Activated CD4-positive, alpha-beta T cell treated with anti-CD3 and anti-CD28 coated beads for 24 hours (primary cell): ENCODE measurements at places on chromosomes 6 and 20.

GRCh38 chr6:150417899-150418826 is 49.4 kb downstream of the IYD start:
- DNase-seq, result no peak

- no peak for DNase-seq
Observed at GRCh38 chr20:2619961-2620595, 32.4 kb upstream of the NOP56 start.

DNA sequence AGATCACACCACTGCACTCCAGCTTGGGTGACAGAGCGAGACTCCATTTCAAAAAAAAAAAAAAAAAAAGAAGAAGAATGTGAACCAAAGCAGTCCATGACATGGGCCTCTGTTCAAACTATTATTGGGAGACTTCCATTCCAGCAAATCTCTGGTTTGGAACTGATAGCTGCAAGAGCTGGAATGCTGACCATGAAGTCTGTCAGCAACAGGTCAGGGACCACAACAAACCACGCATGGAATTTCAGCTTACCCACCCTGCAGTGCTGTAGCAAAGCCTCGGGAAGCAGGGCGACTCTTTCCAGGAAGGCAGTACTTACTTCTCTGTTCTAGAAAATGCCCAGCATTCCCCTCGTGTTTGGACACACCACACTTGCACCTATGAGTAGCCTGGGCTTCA is 34.1 kb upstream of the TBC1D7 start:
- DNase-seq, result no peak

DNA sequence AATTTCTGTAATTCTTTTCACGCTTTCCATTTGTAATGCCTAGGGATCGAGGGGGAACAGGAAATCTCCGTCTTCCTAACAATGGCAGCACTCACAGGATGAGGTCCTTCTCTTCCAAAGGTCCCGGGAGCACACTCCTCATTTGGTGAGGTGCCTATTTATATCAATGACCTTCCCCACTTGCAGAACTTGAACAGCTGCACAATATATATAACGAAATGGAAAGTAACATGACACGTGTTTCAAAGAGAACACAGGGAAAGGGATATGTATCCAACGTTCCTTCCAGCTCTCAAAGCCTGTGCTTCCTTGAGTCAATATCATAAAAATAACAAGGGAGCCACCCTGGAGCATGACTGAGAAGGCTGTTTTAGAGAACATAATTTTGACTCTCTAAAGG is 78.6 kb upstream of the RBM24 start:
- no peak for DNase-seq

GRCh38 chr6:42025845-42026243 is 24.5 kb upstream of the TAF8 start:
- no peak for DNase-seq
